Stimulated activated CD8-positive, alpha-beta memory T cell treated with anti-CD3 and anti-CD28 coated beads, Interleukin-2, amount 100 ng/mL, for 1 hour (primary cell): ENCODE measurements at places on chromosomes 7 and 10.
A peak's percentile ranks its signal among the peaks of the same experiment; 100 is the strongest.

DNA sequence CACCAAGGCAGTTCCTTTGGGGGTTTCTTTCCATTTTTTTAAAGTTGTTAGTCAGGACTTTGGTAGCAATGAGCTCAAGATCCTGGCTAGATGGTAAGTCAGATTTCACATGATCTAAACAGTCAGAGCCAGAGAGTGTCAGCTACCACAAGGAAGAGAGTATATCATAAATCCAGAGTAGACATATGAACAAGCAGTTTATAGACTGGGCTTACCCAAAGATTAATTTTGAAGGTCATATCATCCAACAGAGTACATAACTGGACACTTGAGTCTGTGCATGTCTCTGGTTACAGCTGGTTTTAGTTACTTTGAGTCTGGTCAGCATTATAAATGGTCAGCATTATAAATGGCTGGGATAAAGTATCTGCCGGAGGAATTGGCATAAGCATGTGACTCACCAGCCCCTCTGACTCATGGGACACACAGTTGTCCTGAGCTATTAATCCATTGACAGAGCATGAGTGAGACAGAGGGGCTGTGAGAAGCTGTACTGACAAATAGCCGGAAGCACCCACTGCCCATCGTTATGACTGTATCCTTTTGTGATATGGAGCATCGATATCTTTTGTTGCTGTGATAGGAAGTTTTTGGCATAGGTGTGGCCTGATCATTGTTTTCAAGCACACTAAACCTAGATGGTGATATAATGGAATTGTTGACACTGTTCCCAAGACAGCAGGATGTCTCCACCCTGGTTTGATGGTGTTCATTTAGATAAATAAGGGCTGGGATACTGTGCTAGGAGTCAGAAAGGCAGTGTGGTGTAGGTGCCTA lies 19.3 kb downstream of the PPP1R3C start:
- no peak for DNase-seq

DNA sequence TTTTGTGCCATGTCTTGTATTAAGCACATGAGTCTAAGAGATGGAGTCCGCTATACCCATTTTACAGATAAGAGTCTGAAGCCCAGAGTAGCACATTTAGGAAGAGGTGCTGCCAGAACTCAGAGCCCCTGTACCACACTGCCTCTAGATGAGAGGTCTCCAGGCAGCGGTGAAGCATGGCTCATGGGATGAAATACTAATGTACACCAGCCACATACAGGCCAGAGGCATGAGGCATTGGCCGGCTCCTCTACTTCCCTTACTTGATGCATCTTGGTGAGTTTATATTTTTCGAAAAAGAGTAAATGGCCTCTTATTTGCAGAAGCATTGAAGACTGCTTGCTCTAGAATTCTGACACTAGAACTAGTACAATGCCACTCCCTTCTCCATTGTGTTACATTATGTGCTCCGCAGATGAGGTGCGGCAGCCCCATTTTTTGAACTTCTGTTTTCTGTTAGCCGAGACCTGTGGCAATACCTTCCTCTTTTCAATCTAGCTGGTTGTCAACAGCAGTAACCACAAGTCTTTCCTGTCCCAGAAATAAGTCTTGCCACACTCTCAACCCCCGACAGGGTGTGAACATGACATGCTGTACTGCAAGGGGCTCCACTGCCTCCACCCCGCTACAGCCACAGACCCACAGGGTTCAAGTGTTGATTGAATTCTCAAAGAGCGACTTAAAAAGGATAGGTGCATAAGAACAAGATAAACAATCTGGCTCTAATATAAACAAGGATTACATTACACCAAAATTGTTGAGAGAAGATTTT lies 145.3 kb downstream of the CELF2 start:
- peak; percentile 55 for DNase-seq

GRCh38 chr7:44062180-44062902 lies 3.0 kb downstream of the PGAM2 start:
- no peak for DNase-seq

GRCh38 chr10:99815621-99816020 lies 33.2 kb downstream of the ABCC2 start:
- no peak for DNase-seq

GRCh38 chr7:47502240-47502877 lies 79.6 kb downstream of the TNS3 start:
- DNase-seq = no peak

DNA sequence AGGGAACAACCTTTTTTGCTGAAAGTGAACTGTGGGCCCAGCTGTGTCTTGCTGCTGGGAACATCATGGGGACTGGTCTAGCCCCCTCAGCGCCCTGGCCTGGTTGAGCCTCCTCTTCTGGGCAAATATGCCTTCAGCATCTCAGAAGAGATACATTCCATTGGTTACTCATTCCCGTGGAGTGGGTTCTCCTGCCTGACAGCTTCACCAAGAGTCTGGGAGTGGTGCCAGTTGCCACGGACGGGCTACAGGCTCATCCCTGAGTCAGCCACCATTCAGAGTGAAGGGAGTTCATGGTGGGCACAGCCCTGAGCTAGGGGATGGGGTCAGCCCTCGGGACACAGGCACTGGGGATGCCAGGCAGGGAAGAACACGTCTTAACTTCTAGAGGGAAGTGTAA lies 81.9 kb downstream of the RAMP3 start:
- DNase-seq = no peak

DNA sequence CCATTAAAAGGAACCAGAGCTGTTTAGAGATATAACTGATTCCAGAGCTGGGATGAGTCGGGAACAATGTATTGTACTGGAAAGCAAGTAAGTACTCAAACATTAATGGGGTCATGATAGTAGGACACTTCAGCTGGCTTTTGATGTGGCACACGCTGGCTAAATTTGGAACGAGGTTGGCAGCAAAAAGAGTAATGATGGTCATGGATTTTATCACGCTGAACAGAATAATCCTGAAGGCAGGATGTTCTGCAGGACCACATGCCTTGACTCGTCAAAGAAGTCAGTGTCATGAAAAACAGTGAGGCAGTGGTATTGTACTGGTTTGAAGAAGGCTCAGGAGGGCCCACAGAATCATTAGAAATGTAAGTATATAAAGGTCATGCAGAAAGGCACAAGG lies 220.3 kb downstream of the SNX13 start:
- DNase-seq = no peak

GRCh38 chr10:8051109-8051821 lies 3.2 kb upstream of the GATA3 start:
- DNase-seq = no peak

DNA sequence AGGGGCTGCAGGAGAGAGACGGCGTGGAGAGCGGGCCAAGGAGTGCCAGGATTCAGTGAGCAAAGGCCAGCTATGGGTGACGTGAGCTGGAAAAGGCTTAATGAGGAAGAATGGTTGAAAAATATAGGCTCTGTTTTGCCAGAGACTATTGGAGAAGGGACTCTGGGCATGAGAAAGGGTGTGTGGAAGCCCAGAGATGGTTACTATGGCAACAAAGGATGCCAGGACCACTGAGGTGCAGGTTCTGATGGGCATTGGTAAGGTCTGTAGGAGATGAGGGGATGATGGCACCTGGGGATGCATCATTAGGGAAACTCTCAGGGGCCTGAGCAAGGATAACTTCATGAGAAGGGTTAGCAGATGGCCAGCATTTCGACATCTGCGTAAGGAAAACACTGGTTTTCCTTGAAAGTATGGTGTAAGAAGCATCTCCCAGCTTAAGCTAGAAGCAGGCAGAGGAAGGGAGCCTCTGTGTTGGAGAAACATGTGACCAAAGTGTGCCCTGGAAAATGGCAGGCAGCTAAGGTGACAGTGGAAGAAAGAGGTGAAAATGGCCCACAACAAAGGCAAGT lies 21.6 kb upstream of the FAM180A start:
- DNase-seq = no peak

GRCh38 chr7:44188480-44189225 lies 586 bp downstream of the GCK start:
- no peak for DNase-seq

- DNase-seq = no peak
Observed at GRCh38 chr7:91504919-91505318, 240.7 kb downstream of the FZD1 start.

DNA sequence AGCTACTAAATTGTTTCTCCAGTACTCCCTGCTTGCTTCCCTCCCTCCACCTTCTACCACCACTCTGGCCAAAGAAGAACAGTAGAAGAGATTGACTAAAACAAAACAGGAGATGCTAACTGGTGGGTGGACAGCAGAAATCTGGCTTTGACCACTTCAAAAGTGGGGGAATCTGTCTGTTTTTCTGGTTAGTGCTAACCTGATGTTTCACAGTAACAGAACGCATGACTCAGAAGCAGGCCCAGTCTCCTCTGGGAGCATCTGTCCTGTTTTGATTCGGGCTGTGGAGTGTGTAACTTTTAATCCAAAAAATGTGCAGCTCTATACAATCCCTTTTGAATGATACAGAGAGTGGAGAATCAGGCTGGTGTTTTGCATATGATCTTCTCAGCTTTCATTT lies 32.7 kb upstream of the ZNF438 start:
- no peak for DNase-seq

GRCh38 chr10:131843881-131844284 lies 56.9 kb upstream of the PPP2R2D start:
- no peak for DNase-seq

DNA sequence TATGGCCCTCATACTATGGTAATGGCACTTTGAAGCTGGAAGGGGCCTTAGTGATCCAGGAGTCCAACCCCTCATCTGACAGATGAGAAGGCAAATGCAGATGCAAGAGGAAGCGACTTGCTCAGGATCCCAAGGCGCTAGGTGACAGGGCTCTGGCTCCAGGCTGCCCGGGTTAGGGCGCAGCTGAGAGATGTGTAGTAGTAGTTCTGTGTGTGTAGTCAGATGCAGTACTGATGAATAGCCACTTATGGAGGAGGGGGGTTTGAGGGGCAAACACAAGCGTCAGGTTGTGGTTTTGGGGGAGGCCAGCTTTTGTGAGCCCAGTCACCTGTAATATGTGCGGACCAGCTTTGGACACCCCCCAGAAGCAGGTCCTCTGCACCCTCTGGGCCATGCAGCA lies 4.8 kb downstream of the ADRA2A start:
- no peak for DNase-seq

DNA sequence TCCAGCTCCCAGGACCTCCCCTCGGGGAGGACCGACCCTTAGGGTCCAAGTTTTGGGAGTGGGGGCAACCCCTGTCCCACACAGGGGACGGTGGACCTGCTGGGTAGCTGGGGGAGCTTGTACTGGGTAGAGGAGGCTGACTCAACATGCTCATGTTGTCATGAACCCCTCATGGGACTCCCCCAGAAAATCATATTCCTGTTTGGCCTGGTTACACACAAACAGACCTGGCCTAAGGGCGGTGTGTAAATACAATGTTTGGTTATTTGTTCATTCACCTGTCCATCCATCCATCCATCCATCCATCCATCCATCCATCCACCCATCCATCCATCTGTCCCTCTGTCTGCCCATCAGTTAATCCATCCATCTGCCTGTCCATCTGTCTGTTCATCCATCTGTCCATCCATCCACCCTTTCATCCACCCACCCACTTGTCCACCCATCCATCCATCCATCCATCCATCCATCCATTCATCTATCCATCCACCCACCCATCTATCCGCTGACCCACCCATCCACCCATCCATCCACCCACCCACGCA lies 92.9 kb downstream of the DNAJB6 start:
- DNase-seq = no peak

DNA sequence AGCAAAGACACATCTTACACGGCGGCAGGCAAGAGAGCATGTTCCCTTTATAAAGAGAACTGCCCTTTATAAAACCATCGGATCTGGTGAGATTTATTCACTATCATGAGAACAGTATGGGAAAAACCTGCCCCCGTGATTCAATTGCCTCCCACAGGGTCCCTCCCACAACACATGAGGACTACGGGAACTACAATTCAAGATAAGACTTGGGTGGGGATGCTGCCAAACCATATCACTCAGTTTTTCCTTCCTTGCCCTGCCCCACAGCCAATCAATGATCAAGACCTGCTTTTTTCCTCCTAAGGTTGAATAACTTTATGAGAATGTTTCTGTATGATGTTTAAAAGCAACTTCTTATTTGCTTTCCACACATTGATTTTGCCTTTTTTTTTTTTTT lies 3.1 kb upstream of the PTPRE start:
- DNase-seq = no peak

- DNase-seq = no peak
Observed at GRCh38 chr10:122997864-122998263, 10.7 kb downstream of the IKZF5 start.

GRCh38 chr10:50615658-50616057 lies 8.1 kb downstream of the SGMS1 start:
- DNase-seq = no peak

- no peak for DNase-seq
Observed at GRCh38 chr7:44530990-44531389, 10.1 kb downstream of the NPC1L1 start.

- no peak for DNase-seq
Observed at GRCh38 chr10:77230194-77230593, 407.4 kb downstream of the KCNMA1 start.

- DNase-seq = no peak
Observed at GRCh38 chr10:121772406-121772805, 155.4 kb downstream of the ATE1 start.

DNA sequence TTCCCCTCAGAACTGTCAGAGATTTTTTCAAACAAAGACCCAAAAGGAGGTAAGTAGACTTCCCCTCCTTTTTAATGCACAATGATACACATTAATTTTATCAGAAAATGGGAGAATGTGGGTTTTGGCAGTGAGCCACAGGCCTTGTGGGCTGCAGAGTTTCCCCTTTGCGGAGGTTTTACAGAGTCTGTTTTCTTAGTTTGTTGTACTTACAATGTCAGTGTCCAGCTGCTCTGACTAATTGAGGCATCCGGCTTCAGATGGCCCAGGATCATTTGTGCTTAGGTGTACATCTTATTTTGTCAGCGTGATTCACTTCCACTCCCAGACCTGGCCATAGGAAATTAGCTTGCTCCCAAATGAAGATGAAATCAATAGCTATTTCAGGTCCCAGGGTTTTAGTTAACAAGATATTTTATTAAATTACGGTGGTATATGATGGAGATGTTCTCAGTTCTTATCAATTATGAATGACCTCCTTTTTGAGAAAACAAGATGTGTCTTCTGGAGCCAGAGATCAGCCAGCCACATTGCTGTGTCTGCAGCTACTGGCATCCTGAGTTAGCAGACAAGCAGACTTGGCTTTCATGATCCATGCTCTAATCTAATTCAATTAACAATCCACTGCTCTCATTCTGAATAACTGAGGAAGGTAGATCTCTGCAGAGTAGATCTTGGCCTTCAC lies 1086.6 kb upstream of the SORCS1 start:
- DNase-seq = no peak
